Thoracic aorta (tissue), 2 donors: ENCODE measurements at places on chromosomes 16 and 17.

DNA sequence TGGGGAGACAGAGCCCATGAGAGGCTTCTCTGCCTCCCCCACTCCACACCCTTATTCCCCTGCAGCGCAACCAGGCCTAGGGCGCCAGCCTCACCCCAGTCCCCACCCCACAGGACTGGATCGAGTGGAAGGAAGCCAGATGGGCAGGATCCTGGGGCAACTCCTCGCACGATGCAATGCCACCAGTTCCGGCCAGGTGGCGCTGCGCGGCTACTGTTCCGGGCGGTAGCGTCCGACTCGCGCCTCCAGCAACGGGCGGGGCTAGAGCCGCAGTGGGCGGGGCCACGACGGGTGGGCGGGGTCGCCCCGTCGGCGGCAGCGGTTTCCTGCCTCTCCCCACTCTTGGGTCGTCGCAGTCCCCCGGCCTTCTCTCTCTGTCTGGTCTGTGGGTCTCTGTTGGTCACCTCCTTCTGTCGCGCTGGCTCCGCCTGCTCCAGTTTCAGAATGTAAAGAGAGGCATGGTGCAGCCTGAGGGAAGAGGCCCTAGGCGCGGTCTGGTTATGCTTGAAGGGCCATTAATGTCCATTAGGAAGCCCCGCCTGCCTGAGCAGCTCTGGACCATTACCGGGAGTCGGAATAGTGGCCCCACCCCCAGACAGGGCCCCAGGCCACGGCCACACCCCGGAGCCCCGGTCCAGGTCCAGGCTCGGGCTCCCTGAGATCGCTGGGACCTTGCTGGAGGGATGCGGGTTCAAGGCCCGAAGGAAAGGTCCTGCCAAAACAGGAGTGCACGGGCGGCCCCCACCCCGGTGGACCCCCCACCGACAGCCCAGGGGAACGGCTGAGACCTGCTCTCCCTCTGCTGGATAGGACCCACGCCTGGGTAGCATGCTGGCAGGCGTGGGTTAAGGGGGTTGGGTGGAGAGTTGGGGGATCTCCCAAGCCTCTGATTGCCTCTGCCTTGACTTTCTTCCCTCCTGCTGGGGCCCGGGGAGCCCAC is 3.3 kb upstream of the NHERF2 start:
- peak; percentile 69 for DNase-seq

DNA sequence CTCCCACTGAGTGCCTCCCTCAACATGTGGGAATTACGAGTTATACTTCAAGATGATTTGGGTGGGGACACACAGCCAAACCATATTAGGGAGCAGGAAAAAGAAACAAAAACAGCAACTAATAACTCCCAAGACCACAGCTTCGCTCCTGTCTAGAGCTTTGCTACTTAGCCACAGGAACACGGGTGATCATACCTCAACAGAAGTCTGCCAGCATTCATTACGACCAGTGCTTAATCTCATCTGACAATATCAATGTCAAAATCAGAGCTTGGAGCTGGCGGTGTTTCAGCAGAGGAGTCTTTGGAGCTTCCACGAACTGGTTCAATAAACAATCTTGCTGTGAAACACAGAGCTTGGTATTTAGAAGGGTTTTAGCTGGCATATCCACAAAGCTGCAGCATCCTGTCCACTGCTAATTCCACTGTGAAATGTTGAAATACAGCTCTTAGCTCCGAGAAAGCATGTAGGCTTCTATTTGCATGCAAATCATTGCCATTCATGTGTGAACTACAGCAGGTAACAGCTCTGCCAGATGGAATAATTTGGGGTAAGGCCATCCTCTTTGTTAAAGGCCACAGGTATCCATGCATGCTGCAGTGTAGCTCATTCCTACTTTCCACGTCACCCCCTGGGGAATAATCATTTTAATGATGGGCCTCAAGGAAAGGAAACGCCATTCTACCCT is 128.4 kb upstream of the GOT2 start:
- no peak for DNase-seq

DNA sequence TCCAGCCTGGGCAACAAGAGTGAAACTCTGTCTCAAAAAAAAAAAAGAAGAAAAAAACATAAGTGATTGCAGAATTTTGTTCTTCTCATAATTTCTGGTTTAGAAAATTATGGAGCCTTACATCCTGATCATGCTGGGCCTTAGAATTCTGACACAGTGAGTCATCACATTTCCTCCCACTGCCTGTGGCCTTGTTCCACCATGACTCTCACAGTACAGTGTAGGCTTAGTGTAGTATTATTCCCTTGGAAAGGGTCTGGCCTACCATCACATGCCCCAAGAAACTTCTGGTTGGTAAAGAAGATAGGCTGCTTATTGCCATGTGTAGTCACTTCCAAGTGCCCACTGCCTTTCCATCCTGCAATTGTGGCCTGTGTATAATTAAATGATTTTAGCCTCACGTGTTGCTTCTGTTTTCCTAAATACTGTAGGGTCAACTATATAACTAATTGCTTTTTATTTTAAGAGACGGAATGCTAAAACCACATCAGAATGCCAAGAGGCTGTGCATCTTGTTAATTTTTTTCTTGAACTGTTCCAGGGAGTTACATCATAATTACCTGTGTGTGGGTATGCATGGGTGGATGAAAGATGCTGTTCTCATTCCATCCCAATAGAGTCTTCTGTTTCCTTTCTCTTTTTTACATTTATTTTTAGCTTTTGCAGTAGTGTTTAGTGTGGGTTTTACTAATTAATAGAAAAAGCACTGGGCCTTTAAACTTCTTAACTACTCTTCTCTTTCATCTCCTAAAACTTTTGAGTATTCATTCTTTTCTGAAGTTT is 25.9 kb downstream of the OGFOD1 start:
- DNase-seq, result peak; percentile 8

GRCh38 chr17:2102931-2103809 is 48.3 kb downstream of the HIC1 start:
- no peak for DNase-seq

DNA sequence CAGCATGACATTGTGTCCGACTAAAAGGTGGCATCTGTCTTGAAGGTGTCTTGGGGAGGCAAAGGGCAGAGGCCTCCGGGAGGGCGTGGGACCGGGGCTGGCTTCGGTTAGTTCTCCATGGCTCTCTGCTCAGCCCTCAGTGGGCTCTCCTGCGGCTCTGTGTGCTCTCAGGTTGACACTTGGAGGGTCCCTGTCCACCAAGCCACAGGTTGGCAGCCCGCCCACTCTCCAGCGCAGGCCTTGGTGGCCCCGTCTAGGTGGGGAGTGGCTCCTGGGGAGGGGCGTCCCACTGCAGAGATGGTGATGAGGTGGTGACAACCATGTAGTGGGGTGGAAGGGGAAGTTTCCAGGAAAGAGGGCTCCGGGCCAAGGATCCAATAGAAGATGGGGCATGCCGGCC is 31.6 kb downstream of the ADGRG5 start:
- DNase-seq, result no peak

GRCh38 chr17:45902892-45903346 is 8.6 kb downstream of the MAPT start:
- no peak for DNase-seq

GRCh38 chr17:50148226-50149090 is 2.0 kb downstream of the PPP1R9B start:
- peak; percentile 54 for DNase-seq

DNA sequence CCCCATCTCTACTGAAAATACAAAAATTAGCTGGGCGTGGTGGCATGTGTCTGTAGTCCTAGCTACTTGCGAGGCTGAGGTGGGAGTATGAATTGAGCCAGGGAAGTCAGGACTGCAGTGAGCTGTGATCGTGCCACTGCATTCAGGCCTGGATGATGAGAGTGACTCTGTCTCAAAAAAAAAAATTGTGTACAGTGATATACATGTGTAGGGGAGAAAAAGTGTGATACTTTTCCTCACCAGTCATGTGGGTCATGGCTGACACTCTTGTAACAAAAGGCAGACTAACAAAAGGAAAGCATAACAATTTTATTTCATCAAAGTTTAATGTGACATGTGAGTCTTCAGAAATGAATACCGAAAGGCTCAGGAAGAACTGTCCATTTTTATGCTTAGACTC is 2.0 kb upstream of the ABCC12 start:
- no peak for DNase-seq

DNA sequence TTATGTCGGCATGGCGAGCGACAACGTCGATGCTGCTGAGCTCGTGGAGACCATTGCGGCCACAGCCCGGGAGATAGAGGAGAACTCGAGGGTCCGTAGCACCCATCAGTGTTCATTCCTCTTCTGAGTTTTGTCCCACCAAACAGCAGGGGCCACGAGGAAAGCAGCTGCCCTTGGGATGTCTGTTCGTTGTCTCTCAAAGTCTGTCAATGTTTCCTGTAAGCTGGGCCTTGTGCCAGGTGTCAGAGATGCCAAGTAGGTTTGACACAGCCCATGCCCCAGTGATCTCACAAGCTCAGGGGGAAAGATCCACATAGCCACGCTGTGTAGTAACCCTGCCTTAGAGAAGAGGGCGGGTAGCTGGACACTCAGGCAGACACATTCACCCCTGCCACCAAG is 22.6 kb downstream of the NTAN1 start:
- DNase-seq, result no peak

DNA sequence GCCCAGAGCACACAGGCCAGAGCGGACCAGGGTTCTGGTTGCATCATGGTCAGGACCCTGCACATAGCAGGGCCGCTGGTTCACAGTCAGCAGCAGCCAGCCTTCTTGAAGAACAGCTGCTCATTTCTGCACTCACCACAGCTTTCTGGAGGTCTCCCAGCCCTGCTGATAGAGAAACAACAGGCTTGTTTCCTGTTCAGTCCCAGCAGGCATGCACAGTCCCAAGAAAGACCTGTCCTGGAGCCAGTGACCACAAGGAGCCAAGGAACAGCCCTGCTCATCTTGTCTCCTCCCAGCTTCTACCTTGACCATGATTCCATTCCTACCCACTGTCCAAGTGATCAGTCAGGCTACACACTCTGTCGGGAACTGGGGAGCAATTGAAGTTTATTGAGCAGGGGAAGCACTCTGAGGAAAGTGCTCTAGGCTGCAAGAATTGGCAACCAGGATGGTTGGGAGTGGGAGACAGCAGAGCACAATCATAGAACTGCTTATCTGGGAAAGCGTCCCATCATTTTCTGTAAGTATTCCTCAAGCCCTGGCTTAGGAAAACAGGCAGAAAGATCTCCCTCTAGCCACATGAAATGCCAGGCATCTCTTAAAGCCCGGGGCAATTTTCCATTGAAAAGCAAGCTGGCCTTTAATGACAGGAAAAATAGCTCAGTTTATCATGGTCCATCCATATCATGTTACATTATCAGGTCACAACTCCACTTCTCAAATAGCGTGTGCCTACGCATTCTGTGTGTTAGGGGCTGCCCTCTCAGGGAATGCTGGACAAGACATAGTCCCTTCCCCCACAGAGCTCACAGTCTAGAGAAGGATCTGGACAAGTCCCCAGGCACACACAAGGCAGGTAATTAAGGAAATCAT is 155.4 kb upstream of the FOXF1 start:
- no peak for DNase-seq
